Stimulated activated CD8-positive, alpha-beta memory T cell treated with anti-CD3 and anti-CD28 coated beads, Interleukin-2, amount 100 ng/mL, for 1 hour (primary cell): ENCODE measurements at places on chromosomes 16 and 17.

DNA sequence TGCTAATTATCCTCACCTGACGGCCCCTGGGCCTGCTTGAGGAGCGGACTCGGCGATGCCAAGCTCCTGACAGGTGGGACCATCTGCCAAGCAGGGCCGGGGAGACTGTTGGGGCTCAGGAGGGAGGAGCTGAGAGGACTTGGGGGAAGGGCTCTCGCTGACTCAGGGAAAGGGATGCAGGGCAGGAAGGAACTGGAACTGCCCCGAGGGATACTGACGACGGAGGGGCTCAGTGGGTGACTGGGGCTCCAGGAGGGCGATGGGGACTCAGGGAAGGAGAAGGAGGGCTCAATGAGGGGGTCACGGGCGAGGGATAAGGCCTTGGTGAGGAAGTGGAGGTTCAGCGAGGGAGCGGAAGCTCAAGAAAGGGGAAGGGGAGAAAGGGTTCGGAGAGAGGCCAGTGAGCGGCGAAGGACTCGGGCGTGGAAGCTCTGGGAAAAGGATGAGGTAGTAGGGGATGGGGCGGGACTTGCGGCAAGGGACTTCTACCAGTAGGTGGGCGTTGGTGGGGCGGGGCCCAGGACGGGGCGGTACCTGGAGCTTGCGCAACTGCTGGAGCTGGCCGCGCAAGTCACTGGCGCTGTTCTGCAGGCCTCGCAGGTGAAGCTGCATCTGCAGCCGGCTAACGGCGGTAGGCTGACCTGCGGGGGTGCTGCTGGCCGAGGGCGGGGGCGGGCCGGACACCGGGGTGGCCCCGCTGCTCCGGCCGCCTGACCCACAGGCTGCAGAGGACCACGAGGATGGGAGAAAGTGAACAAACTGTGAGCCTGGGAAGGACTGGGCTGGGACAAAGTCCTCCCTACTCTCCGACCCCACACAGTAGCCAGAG is 46.5 kb downstream of the SRCIN1 start:
- DNase-seq: peak; percentile 80

- DNase-seq: no peak
Measured at GRCh38 chr16:83312015-83312717, 495.6 kb upstream of the HSBP1 start.

DNA sequence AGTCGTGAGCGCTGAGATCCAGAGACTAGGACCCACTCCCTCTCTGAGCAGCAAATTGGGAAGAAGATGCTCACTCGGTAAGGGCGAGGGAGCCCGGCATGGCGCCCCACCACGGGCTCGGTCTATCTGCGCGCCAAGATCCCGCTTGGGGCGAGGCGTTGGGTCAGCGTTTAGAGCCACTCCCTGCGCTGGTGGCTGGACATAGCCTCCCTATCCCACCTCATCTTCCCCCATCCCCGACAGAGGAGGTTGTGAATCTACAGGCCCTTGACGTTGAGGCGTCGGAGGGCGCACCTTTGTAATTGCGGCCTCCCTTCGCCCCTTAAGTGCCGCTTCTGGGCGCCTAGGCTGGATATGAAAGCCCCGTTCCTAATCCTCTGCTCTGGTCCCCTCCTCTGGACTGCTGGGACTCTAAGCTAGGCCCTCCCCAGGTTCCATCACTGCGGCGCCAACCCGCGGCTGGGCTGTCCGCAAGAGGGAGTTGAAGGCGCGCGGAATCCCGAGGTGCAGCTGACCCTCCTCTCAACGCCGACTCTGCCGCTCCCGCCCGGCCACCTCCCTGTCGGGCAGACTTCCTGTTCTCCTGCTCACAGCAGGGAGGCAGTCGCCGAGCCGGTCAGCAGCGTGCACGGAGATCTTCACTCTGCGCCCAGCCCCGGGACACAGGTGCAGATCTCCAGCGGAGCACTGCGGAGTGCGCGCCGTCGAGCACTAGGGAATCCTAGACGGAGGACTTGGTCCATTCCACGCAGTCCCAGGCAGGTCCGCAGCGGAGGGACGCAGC is 16.1 kb upstream of the HOXB9 start:
- DNase-seq: no peak

GRCh38 chr17:1222321-1222720 is 42.5 kb upstream of the ABR start:
- DNase-seq: no peak

DNA sequence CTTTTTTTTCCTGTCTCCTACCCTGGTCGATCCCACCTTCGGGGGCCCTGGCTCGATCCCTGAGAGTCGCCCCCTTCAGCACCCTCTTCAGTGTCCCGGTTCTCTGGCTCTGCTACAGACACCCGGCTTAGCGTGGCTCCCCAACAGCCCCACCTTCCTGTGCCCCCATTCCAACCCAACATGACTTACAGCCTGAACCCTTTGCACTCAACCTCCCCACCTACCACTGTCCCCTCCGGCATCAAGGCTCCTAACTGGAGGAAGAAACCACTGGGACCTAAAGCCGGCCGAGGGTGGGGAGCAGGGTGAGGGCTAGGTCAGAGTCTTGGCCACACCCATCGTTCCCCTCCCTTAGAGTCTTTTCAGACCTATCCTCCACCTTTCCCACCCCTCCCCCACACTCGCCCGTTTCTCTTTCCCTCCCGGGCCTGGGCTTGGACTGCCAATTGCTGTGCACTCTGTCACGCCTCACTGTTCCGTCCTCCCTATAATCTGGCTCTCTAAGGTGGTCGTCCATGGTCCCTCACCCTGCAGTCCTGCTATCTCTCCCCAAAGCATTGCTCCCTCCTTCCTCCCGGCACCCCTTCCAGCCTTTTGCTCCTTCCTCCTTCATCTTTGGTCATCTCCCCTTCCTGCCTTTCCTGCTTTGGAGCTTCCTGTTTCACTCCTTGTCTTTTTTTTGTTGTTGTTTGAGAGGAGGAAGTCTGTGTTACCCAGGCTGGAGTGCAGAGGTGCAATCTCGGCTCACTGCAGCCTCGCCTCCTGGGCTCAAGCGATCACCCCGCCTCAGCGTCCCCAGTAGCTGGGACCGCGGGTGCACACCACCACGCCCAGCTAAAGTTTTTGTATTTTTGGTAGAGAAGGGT is 890 bp upstream of the CLDN7 start:
- no peak for DNase-seq
